ENCODE measurements at places on chromosomes 13 and 19. TPM values are rescaled to one million over a fixed set of nuclear protein-coding genes. Genes with fewer than 3 reads are reported as not detected.

TMEM59L gene
- total RNA-seq = 0.64 TPM

GRCh38 chr19:32877977-32878745 lies 8.6 kb upstream of the SLC7A9 start:
- H3K27ac ChIP-seq = no peak overlapping the region
- H3K4me3 ChIP-seq = no peak overlapping the region
- H3K4me1 ChIP-seq = no peaks in the 10 kb centered on the region
- H3K27me3 ChIP-seq = no peaks in the 10 kb centered on the region
- DNase-seq = no peak
- peaks cover 22% of the 10 kb centered on the region for H3K36me3 ChIP-seq

- peaks cover 3% of the 10 kb centered on the region for H3K36me3 ChIP-seq
- H3K4me1 ChIP-seq = peaks cover 38% of the 10 kb centered on the region
- no peak overlapping the region for H3K27ac ChIP-seq
Measured at GRCh38 chr13:112910616-112911280, 58.3 kb upstream of the MCF2L start.

GRCh38 chr19:408441-408901 lies 476 bp downstream of the C2CD4C start:
- H3K36me3 ChIP-seq = no peaks in the 10 kb centered on the region
- no peak overlapping the region for H3K27ac ChIP-seq
- H3K4me3 ChIP-seq = no peak overlapping the region
- H3K27me3 ChIP-seq = peaks cover 12% of the 10 kb centered on the region

GRCh38 chr13:99028890-99029289 lies 51.0 kb upstream of the DOCK9 start:
- no peak for DNase-seq
- H3K4me1 ChIP-seq = peaks cover 4% of the 10 kb centered on the region
- H3K27me3 ChIP-seq = no peaks in the 10 kb centered on the region
- H3K36me3 ChIP-seq = no peaks in the 10 kb centered on the region
- no peak overlapping the region for H3K27ac ChIP-seq

GRCh38 chr19:5880604-5881078 lies 10.3 kb upstream of the FUT5 start:
- no peak overlapping the region for H3K27ac ChIP-seq
- no peak for DNase-seq
- no peak overlapping the region for H3K4me3 ChIP-seq
- peaks cover 2% of the 10 kb centered on the region for H3K4me1 ChIP-seq
- H3K27me3 ChIP-seq = peaks cover 10% of the 10 kb centered on the region

DNA sequence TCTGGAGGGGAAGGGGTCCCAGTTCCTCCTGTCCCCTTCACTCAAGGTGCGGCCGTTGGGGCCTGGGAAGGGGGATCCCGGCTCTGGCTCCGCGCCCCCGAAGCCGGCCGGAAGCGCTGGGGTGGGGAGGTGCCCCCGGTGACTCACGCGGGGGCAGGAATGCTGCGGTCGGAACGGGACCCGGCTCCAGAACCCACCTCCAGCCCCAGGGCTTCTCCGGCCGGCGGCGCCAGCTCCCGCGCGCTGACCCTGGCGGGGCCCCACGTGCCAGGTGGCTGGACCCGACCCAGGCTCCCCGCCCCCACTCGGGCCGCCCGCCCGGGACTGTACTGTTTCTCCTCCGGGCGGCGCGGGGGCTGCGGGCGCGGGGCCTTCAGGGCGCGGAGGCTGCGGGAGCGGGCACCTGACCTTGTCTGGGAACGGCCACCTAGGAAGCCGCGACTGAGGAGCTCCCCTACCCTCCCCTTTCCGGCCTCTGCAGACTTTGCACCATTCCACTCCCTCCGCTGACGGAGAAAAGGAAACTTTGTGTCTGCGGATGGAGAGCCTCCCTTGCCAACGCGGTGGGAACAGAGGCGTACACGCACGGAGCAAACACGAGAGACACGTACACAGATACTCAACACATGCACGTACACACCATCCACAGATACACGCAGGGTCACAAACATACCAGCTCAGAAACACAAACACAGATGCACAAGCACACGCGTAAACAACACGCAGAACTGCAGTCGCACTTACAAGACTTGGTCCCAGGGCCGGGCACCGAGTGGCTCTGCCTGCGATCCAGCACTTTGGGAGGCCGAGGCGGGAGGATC lies 7.2 kb downstream of the AXL start:
- H3K36me3 ChIP-seq = no peaks in the 10 kb centered on the region
- no peak overlapping the region for H3K27ac ChIP-seq
- H3K4me1 ChIP-seq = peaks cover 12% of the 10 kb centered on the region
- H3K27me3 ChIP-seq = peaks cover 36% of the 10 kb centered on the region
- peak overlapping the region; percentile 66 for H3K4me3 ChIP-seq

GRCh38 chr19:15297416-15298224 lies 34.7 kb downstream of the BRD4 start:
- H3K36me3 ChIP-seq = peaks cover 24% of the 10 kb centered on the region
- DNase-seq = no peak
- peaks cover 99% of the 10 kb centered on the region for H3K4me1 ChIP-seq
- H3K27me3 ChIP-seq = no peaks in the 10 kb centered on the region
- H3K4me3 ChIP-seq = peak overlapping the region; percentile 50

Measured in activated B cell treated with CpG ODN at 0.5 μM for 24 hours (primary cell).